ENCODE measurements at places on chromosomes 12 and 14.
A peak's percentile ranks its signal among the peaks of the same experiment; 100 is the strongest.

DNA sequence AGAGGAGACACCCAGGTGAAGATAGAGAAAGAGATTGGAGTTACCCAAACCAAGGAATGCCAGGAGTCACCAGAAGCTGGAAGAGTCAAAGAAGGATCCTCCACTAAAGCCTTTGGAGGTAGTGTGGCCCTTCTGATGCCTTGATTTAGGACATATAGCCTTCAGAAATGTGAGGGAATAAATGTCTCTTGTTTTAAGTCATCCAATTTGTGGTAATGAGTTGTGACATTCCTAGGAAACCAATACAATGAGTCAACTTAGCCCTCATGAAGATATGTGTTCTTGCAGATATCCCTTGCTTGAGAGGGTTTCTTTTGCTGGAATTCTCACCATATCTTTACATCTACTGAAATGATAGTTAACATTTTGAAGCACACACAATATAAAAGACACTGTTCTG is 58.8 kb downstream of the CCER1 start:
- DNase-seq: peak; percentile 59

- no peak for DNase-seq
These were observed 21.1 kb downstream of the KRT18 start for GRCh38 chr12:52969828-52970569.

GRCh38 chr12:13135371-13136178 is 32.1 kb upstream of the GSG1 start:
- DNase-seq: peak; percentile 95

GRCh38 chr14:87049950-87050349 is 943.0 kb downstream of the GALC start:
- peak; percentile 47 for DNase-seq

DNA sequence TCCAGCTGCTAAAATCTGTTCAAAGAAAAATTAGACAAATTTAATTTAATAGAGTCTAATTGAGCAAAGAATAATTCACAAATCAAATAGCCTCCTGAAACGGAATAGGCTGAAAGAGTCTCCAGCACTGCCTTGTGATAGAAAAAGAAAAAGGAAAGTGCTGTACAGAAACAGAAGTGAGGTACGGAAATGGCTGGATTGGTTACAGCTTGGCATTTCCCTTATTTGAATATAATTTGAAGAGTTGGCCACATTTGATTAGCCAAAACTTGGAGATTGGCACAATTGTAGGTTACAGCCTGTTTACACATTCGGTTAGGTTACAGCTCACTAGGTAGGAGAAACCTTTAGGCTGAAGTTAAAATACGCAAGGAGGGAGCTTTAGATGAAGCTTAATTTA is 24.8 kb upstream of the PCED1B start:
- no peak for DNase-seq

- DNase-seq: no peak
These were observed 113.8 kb downstream of the KCNK10 start for GRCh38 chr14:88209273-88209672.

- DNase-seq: no peak
These were observed 211.8 kb upstream of the AVPR1A start for GRCh38 chr12:63362791-63363190.

GRCh38 chr12:20183563-20183962 is 184.8 kb upstream of the PDE3A start:
- DNase-seq: no peak

DNA sequence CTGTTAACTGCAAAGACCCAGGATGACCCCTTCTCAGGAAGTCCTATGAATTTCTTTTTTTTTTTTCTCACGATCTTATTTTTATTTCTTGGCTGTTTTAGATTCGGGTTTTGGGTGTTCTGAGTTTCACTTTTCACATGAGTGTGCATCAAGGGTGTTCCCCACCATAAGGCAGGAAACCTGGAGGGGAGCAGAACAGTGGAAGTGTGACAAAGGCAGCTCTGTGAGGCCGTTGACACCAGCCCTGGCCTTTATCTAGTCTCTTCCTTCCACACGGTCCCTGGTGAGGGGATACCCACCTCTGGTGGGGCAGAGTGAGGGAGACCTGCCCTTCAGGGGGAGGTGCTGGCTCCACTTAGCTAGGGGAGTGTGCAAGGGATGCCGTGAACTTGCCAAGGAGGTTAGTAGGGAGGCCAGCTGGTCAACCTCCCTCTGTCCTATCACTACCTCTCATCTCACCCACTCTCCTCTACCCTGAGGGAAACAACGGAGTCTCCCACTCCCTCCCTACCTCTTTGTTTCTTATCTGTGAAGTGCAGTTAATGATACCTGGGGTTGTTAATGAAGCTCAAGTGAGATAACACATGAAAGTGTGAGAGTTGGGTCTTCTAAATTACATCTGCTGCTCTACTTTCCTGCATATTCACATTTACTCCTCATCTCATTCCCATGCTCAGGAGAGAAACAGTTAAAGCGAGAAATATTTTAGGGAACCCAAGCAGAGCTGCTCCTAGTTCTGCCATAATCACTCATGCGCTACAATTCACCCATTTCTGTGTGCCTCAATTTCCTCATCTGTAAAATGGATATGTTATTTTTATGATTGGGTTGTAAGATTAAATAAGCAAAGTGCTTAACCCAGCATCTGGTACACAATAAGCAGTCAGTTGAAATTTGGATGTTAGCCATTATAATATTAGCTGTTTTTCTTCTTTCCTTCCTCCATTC is 4.4 kb upstream of the GALNT6 start:
- DNase-seq: no peak

- DNase-seq: no peak
These were observed 136.0 kb upstream of the NOS1 start for GRCh38 chr12:117497407-117497806.

DNA sequence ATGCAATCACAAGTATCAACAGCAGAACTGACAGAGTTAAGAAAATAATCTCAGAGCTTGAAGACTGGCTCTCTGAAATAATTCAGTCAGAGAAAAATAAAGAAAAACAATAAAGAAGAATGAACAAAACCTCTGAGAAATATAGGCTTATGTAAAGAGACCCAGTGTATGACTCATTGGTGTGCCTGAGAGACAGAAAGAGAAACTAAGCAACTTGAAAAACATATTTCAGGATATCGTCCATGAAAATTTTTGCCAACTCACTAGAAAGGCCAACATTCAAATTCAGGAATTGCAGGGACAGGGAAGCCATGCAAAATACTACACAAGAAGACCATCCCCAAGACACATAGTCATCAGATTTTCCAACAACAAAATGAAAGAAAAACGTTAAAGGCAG is 56.2 kb downstream of the APOBEC1 start:
- DNase-seq: no peak

- DNase-seq: no peak
These were observed 40.5 kb downstream of the ESR2 start for GRCh38 chr14:64253672-64254071.

DNA sequence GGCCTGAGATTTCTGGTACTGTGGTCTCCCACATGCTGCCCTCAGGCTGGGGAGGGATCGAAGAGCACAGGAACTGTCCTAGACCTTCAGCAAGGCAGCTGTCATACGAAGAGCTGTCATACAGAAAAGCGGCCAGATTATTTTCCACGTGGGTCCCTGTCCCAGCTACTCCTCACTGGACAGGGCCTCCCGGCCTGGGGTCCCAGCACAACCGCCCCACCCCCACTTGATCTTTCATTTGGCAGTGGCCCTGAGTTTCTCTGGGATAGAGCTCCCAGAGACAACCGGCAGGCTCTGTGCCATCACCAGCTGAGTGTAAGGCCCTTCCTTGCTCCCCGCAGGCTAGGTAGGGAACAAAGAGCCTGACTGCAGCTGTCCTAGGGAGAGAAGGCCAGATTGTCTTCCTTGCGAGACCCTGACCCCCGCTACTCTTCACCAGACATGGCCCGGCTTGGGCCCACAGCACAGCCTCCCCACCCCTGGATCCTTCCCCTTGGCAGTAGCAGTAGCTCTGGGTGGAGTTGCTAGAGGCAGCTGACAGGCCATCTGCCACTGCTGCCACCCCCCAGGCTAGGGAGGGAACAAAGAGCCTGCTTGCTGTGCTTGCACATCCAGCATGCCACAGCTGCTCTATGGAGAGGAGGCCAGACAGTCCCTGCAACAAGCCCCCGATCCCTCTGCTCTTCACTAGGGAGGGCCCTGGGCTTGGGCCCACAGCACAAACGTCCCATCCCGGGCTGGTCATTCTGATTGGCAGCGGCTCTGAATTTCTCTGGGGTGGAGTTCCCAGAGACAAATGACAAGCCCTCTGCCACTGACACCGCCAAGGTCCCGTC is 3.1 kb upstream of the OR4N2 start:
- no peak for DNase-seq

DNA sequence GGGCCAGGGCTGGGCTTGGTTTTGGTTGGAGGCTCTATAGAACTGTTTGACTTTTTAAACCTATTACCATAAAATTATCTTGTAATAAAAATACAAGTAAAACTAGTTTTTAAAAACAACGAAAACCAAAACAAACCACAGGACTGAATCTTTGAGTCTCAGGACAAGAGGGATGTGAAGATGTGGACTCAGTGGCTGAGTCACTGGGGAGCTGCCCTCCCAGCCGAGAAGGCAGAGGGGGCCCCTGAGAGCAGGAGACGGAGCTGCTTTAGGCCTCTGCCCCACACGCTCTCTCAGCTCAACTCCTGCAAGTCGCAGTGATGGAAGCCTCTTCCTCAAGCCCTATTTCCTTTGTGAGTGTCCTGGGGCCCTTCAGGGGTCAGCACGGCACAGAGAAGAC is 59.0 kb downstream of the CDC42BPB start:
- DNase-seq: no peak

- DNase-seq: peak; percentile 6
These were observed 148.0 kb downstream of the FUT8 start for GRCh38 chr14:65560340-65561027.

GRCh38 chr12:124481772-124482566 is 85.4 kb downstream of the NCOR2 start:
- no peak for DNase-seq

- DNase-seq: no peak
These were observed 232.1 kb upstream of the SEL1L start for GRCh38 chr14:81765651-81766275.

- no peak for DNase-seq
These were observed 58.3 kb downstream of the CALM1 start for GRCh38 chr14:90455100-90455571.

DNA sequence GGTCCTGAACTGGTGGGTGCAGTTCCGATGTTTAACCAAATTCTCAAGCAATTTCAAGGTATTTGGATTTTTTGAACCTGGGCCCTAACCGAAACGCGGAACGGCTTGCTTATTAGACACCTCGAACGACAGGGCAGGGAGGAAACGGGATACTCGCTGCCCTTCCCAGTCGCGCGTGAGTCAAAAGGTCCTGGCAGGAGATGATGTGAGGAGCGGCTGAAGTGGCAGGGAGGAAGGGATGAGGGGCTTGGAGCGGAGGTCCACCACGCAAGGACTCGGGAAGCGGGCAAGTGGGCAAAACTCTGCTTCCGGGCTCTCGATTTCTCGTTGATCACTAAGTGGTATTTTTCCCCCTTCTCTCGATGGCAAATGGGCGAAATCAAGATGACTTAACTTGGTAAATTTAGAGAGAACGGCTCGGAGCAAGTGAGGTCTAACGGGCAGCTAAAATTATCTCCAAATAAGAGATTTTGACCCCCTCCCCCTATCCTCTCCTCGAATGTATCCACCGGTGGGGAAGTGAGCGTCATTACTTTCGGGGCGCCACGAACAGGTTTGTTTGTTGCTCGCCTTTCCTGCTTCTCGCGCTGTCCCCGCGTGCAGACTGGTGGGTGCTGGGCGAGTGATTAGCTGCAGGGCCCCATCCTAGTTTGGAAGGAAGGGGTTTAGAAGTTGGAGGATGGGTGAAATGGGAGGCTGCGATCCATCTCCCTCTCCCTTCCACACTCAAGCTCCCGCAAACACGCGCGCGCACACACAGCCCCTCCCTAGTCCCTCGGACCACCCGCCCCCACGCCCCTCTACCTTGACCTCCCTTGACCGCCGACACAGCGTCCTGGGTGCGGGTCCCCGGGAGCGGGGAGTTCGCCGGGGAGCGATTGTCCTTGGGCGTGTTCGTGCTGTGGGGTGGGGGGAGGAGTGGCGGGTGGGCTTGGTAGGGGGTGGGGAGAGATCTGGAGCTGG is 986 bp upstream of the NTF3 start:
- DNase-seq: peak; percentile 57

DNA sequence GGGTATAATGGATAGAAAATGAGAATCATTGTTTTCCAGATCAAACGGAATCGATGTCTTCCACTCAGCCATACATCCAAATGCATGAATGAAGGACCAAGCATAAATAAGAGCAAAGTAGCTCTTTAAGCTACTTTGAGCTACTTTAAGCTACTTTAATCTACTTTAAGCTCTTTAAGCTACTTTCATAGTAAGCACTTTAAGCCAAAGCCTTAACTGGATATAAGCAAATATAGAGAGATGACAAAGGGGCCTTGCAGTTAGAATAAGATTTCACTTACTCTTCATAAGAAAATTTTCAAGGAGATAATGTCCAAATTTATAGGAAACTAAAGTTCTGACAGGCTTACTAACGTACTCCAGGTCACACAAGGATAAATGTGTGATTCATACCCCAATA is 355.6 kb upstream of the KITLG start:
- no peak for DNase-seq

DNA sequence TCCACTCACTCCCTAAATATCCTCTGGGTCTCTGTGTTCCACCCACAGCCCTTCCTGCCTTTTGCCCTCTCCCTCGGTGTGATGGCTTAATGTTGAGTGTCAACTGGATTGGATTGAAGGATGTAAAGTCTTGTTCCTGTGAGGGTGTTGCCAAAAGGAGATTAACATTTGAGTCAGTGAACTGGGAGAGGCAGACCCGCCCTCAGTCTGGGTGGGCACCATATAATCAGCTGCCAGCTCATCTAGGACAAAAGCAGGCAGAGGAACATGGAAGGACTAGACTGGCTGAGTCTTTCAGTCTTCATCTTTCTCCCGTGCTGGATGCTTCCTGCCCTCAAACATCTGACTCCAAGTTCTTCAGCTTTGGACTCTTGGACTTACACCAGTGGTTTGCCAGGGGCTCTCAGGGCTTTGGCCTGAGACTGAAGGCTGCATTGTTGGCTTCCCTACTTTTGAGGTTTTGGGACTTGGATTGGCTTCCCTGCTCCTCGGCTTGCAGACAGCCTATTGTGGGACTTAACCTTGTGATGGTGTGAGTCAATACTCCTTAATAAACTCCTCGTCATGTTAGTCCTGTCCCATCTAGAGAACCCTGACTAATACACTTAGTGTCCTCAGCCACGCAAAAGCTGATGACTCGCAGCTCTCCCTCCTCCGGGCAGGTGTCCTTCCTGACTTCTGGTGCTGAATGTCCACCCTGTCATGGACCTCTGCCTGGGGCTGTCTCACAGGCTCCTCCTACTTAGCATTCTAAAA is 5.9 kb downstream of the DGLUCY start:
- DNase-seq: peak; percentile 66

DNA sequence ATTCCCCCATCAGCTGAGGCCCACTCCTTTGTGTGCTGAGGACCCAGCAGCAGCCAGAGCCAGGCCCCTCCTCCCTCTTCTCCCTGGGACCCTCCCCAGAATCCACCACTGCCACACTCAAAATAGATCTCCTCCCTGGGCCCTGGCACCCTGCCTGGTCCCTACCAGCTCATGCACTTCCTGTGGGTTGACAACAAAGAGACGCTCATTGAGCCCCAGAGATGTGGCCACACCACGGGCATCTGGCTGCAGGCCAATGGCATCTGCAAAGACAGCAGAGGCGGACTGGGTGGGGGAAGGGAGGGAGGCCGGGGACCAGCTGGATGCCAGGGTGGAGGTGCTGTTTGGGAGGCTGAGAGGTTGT is 16.0 kb upstream of the ENDOU start:
- DNase-seq: no peak
